ENCODE measurements at places on chromosomes 2 and 18.

DNA sequence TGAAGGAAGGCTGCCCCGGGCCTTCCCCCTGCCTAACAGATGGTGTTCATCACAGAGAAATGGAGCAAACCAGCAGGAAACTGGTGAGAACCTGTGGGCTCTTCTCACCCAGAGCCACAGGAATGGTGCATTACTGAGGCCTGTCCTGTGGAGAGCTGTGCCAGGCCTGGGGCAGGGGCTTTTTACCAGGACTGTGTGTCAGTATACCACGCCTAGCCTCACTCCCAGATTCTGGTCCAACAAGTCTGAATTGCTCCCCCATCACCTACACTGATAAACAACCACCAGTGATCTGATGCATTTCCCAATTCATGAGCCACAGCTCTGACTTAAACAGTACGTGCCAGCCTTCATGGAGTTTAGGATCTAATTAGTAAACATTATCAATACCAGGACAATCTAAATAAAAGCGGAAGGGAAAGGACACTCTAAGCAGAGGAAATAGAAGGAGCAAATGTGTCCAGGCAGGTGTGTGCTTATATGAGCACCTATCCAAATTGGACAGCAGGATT lies 8.9 kb upstream of the DGUOK start:
- DNase-seq: no peak

DNA sequence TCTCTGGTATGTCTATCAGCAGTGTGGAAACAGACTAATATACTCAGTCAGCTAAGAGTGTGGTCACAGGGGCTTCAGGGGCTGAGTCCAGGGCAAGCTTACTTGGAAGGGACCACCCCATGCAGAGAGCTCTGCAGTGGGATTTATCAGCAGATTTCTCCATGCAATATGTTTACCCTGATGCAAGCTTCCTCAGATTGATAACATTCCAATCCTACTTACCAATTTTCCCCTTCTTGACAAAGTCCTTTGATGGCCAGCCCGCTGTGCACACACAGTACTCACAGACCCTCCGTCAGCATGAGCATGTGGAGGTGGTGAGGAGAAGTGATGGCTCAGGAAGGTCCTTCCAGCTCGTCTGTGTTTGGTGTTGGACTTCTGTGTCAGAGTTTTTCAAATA lies 51.8 kb downstream of the SH3RF3 start:
- no peak for DNase-seq

DNA sequence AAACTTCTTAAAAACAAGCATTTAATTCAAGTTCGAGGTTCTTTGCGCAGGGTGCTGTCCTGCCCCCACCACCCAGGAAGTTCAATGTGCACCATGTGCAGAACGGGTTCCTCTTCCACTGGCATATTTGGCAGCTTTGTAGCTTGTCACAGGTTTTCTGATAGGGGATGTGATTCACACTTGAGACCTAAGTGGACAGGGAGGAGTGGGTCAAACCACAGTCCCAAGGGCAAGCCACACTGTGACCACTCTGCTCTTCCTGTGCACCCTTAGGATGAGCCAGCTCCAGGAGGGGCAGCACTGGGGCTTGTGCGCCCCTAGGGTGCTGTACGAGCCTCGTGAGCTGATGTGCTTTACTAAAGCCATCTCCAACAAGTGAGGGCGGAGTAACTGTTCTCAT lies 82.5 kb downstream of the TGFA start:
- DNase-seq: no peak

DNA sequence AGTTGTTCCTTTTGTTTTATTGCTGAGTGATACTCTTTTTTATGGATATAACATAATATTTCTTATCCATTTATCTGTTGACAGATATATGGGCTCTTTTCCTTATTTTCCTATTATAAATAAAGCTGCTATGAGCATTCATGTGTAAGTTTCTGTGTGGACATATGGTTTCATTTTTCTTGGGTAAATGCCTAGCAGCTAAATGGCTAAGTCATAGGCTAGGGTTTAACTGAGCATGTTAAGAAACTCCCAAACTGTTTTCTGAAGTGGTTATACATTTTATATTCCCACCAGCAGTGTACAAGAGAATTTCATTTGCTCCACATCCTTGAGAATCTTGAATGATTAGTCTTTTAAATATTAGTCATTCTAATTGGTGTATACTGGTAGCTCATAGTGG lies 786.6 kb upstream of the CDH2 start:
- no peak for DNase-seq

DNA sequence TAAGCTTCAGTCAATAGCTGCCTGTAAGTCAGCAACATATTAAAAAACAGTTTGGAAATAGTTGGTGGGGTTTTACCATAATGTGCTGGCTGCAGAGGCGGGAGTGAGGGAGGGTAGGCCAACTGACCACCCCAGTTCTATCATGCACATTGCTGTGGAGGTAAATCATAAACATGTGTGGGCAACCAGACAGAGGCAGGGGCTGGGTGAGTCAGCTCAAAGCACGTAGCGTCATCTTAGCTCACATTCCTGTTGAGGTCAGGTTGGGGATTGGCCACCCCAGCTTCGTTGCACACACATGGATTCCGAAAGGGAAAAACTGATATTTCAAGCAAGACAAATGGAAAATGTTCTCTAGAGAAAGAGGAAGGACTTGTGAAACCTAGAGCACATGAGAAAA lies 19.5 kb downstream of the GPR45 start:
- no peak for DNase-seq

All from naive thymus-derived CD4-positive, alpha-beta T cell (primary cell).